Left lung (tissue), 14 donors: ENCODE measurements at places on chromosomes 5 and 9. TPM values are rescaled to one million over a fixed set of nuclear protein-coding genes. Genes with fewer than 3 reads are reported as not detected.

Gene IFNA2
- total RNA-seq: not detected

Gene ELOVL7
- total RNA-seq: 15.0 TPM

Gene GABRG2
- not detected for total RNA-seq

Gene ADGRD2
- total RNA-seq: not detected

Gene SPATA31D4
- total RNA-seq: not detected

Gene C9orf50
- total RNA-seq: not detected

DNA sequence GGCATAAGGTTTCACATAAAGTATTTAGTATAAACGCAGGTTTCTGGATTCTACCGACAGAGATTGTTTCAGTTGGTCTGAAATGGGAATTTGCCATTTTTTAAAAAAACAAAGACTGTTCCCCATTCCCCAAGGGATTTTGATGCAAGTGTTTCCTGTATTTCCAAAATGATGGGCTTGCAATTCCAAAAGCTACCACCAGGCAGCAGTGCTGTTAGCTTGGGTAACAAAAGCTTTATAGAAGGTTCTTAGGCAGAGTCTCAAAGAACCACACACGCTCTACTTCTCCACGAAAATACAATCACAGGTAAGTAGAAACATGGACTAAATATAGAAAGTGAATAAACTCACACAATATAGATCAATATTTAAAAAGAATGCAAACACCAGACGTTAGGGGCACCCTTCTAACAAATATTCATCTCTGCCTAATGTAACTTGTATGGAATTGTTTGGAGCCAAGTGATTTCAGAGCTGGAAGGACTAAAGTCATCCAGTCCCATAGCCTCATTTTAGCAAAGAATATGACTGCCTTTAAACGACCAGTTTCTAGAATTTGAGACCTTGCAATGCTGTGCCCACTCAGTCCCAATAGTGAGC, 154.3 kb downstream of the SPOCK1 start:
- H3K27ac ChIP-seq: no peak overlapping the region
- no peaks in the 10 kb centered on the region for H3K36me3 ChIP-seq
- DNase-seq: no peak

DNA sequence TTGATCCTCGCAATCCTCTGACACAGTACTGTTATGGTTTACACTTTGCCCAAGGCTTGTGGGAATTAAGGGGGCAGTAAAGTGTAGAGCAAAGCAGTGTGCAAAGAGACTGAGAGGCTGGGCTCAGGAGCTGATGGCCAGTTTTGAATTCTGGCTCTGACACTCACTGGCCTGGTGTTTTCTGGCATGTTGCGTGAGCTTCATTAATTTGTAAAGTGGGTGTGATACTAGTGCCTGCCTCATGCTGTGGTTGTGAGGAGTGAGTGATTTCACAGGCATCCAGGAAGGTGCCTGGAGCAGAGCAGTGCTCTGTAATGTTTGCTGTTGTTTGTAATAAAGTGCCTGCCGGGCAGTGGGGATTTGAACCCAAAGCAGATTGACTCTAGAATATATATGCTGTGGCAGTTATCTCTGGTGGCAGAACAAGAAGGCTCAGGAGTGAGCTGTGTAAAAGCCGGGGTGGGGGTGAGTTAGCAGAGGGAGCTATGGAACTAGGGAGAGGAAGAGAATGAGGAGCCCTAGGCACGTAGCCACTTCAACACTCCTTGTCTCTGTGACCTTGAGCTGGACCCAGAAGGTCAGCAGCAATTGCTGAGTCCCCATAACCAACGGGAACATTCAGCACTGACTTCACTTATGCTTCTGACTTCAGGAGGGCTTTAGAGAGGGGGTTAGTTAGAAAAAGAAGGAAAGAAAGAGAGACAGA, 108.5 kb downstream of the DOCK2 start:
- no peaks in the 10 kb centered on the region for H3K36me3 ChIP-seq
- H3K27me3 ChIP-seq: no peaks in the 10 kb centered on the region
- DNase-seq: no peak
- no peaks in the 10 kb centered on the region for H3K4me1 ChIP-seq
- H3K27ac ChIP-seq: no peak overlapping the region

- no peaks in the 10 kb centered on the region for H3K4me1 ChIP-seq
- no peaks in the 10 kb centered on the region for H3K36me3 ChIP-seq
These were observed 48.0 kb upstream of the DMRT3 start for GRCh38 chr9:928363-929042.

- H3K4me1 ChIP-seq: peaks cover 21% of the 10 kb centered on the region
- no peaks in the 10 kb centered on the region for H3K36me3 ChIP-seq
- no peak for DNase-seq
- no peak overlapping the region for H3K27ac ChIP-seq
- H3K4me3 ChIP-seq: no peak overlapping the region
These were observed 6.2 kb downstream of the NKX2-5 start for GRCh38 chr5:173228639-173229381.

DNA sequence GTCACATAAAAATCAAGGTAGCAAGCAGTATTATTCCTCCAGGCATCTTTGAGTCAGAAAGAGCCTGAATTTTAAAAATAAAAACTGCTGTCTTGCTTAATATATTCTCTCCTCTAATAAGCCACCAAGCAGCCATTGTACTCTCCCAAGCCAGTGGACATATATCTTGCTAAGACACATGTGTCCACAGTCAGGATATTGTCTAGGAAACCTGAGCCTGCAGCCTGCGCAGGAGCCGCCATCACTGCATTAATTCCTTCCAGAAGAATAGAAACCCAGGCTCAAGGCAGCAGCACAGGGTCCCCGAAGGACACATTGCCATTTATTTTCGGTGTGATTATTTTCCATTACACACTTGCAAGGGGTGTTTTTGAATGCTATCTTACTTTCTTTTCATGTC, 345.3 kb downstream of the ARHGEF28 start:
- no peak overlapping the region for H3K27ac ChIP-seq
- peaks cover 4% of the 10 kb centered on the region for H3K4me1 ChIP-seq
- no peak overlapping the region for H3K4me3 ChIP-seq
- no peaks in the 10 kb centered on the region for H3K27me3 ChIP-seq

GRCh38 chr5:156879665-156880285, 29.7 kb downstream of the PPP1R2B start:
- H3K4me3 ChIP-seq: no peak overlapping the region
- no peak for DNase-seq
- H3K36me3 ChIP-seq: no peaks in the 10 kb centered on the region
- no peak overlapping the region for H3K27ac ChIP-seq
- no peaks in the 10 kb centered on the region for H3K4me1 ChIP-seq

DNA sequence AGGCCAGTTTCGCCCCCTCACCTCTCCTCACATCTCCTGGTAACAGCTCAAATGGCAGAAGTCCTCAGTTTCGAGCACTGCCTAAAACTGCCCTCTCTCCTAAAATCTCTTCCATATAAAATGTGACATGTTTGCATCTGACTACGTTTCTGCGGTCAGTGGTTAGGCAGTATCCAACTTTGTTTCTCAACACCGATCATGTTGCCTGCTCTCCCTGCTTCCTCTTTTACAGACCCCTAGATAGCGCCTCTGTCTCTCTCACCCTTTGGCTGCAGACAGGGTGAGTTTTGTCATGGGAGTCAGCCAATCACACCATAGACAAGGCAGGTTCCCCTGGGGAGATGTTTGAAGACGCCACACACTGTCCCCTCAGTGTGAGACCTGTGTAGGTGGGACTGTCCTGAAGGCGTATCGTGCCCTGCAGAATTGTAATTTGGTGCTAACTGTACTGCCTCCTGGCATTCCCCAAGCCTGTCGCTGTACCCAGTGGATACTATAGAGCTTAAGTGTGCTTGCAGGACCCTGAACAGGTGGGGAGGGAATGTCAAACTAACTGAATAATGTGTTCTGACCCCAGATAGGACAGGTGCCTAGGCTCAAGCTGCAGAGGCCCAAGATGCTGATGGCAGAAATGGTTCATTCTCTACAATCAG, 1.1 kb downstream of the HEXB start:
- H3K27me3 ChIP-seq: no peaks in the 10 kb centered on the region
- no peaks in the 10 kb centered on the region for H3K36me3 ChIP-seq
- no peak overlapping the region for H3K27ac ChIP-seq
- H3K4me1 ChIP-seq: peaks cover 24% of the 10 kb centered on the region

- H3K36me3 ChIP-seq: no peaks in the 10 kb centered on the region
- H3K4me1 ChIP-seq: no peaks in the 10 kb centered on the region
- no peaks in the 10 kb centered on the region for H3K27me3 ChIP-seq
- H3K27ac ChIP-seq: no peak overlapping the region
These were observed 111.9 kb upstream of the SLIT3 start for GRCh38 chr5:169412831-169413230.

DNA sequence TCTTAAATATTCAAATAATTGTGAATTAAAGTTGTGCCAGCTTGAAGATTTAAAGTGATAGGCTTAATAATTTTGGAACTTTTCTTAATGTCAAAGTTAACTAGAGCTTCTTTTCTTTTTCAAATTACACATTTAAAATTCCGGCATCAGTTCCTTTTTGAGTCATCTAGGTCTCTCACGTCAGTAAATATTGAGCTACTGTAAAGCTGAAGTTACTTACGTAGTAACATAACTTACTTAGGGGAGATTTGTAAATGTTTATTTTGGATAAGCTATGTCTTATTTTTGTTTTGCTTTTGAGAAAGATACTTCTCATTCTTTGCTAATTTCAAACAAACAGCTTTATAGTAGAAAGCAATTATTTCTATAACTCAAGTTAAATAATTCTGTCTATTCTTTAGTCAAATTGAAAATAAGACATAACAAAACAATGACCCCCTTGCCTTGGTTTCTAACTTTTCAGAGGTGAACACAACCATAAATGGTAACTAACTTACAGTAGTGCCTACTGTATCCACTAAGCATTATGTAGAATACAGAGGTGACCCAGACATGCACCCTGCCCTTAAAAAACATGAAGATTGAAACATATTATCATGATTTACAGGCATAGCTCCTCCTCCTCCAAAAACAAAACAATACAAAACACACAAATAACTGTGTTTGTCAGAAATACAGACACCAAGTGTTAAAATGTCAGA, 29.8 kb downstream of the CD274 start:
- H3K4me3 ChIP-seq: no peak overlapping the region
- no peak for DNase-seq
- H3K27ac ChIP-seq: no peak overlapping the region
- H3K27me3 ChIP-seq: no peaks in the 10 kb centered on the region

GRCh38 chr9:105432247-105432842, 15.5 kb upstream of the FSD1L start:
- H3K36me3 ChIP-seq: no peaks in the 10 kb centered on the region
- H3K4me3 ChIP-seq: no peak overlapping the region
- no peak overlapping the region for H3K27ac ChIP-seq
- no peaks in the 10 kb centered on the region for H3K4me1 ChIP-seq
- no peak for DNase-seq

DNA sequence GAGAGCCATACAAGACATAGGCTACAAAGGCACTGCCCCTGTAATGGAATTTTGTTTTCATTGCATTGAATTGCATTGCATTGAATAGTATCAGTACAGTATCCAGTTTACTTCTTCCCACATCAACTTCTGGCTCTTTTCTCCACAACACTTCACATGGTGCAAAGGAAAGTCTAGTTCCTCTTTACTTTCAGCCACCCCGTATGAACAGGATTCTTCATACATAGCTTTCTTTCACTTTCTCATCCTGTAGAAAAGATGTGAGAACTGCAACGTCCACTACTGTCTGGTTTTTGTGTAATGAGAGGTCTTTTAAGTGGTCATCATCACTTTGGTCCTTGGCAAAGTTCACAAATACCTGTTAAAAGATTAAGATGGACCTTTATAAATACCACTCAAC, 20.2 kb downstream of the NIPSNAP3B start:
- no peak overlapping the region for H3K4me3 ChIP-seq
- H3K36me3 ChIP-seq: peaks cover 69% of the 10 kb centered on the region
- H3K27ac ChIP-seq: no peak overlapping the region
- H3K27me3 ChIP-seq: no peaks in the 10 kb centered on the region
- DNase-seq: no peak
- H3K4me1 ChIP-seq: peaks cover 18% of the 10 kb centered on the region

GRCh38 chr9:126690431-126691051, 76.8 kb downstream of the LMX1B start:
- H3K4me3 ChIP-seq: no peak overlapping the region
- H3K4me1 ChIP-seq: no peaks in the 10 kb centered on the region
- H3K27ac ChIP-seq: no peak overlapping the region
- H3K36me3 ChIP-seq: no peaks in the 10 kb centered on the region
- H3K27me3 ChIP-seq: peaks cover 86% of the 10 kb centered on the region

GRCh38 chr5:57382655-57383054, 100.0 kb downstream of the ACTBL2 start:
- no peak overlapping the region for H3K4me3 ChIP-seq
- no peak for DNase-seq
- H3K4me1 ChIP-seq: peaks cover 4% of the 10 kb centered on the region
- H3K27me3 ChIP-seq: no peaks in the 10 kb centered on the region

DNA sequence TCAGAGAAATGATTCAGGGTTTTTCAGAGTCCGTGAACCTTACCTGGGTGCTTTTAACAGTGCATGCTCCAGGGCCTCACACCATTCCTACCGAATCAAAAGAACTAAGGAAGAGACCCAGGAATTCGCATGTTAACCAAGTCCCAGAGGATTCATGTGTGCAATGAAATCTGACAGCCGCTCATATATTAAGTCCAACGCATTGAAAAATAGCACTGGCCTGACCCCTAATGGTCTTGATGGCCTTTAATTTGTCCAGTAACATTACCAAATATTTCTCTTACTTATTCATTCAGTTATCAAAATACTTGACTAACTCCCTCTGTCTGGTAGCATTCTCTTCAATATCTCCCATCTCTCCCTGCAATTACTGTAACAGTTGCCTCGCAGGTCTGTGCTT, 55.0 kb upstream of the MARCHF11 start:
- DNase-seq: no peak
- H3K4me3 ChIP-seq: no peak overlapping the region
- no peaks in the 10 kb centered on the region for H3K4me1 ChIP-seq
- no peak overlapping the region for H3K27ac ChIP-seq
